ENCODE measurements at places on chromosomes 5 and 9. TPM values are rescaled to one million over a fixed set of nuclear protein-coding genes. Genes with fewer than 3 reads are reported as not detected.

The ARSI gene
- total RNA-seq, result 0.16 TPM

The PCDHGB6 gene
- total RNA-seq, result 1.6 TPM

The ANAPC2 gene
- 21.0 TPM for total RNA-seq

The TEK gene
- 45.0 TPM for total RNA-seq

The IFNK gene
- total RNA-seq, result not detected

The PLAC8L1 gene
- total RNA-seq, result not detected

The RMRP gene
- 15,158 TPM for total RNA-seq

The PCDHB11 gene
- 0.16 TPM for total RNA-seq

The GKAP1 gene
- 1.3 TPM for total RNA-seq

The SNAPC4 gene
- 4.5 TPM for total RNA-seq

The SLC25A46 gene
- total RNA-seq, result 44.7 TPM

The OSMR gene
- total RNA-seq, result 21.2 TPM

The CANX gene
- 535 TPM for total RNA-seq

The CXCL14 gene
- not detected for total RNA-seq

The IL3 gene
- not detected for total RNA-seq

The ZNF354B gene
- total RNA-seq, result 5.0 TPM

The SAPCD2 gene
- 13.6 TPM for total RNA-seq

The ADGRD2 gene
- under 0.01 TPM for total RNA-seq

The CDO1 gene
- 0.63 TPM for total RNA-seq

The FBP2 gene
- not detected for total RNA-seq

The SPINK6 gene
- not detected for total RNA-seq

The PCDHGA2 gene
- 1.9 TPM for total RNA-seq

The FCHO2 gene
- 24.0 TPM for total RNA-seq

The CCL27 gene
- total RNA-seq, result 0.16 TPM

The UBE2D2 gene
- total RNA-seq, result 52.2 TPM

The CCNH gene
- total RNA-seq, result 91.4 TPM

The GFRA3 gene
- not detected for total RNA-seq

The IFNA4 gene
- not detected for total RNA-seq

The MTMR12 gene
- total RNA-seq, result 58.5 TPM

Measured in bladder microvascular endothelial cell (primary cell).